ENCODE measurements at places on chromosomes 3 and 15.

- DNase-seq, result no peak
These were observed 413.0 kb upstream of the RBMS3 start for GRCh38 chr3:28867836-28868235.

- no peak for DNase-seq
These were observed 25.7 kb upstream of the APH1B start for GRCh38 chr15:63251701-63252100.

GRCh38 chr15:68336516-68336915 is 59.0 kb downstream of the FEM1B start:
- no peak for DNase-seq

DNA sequence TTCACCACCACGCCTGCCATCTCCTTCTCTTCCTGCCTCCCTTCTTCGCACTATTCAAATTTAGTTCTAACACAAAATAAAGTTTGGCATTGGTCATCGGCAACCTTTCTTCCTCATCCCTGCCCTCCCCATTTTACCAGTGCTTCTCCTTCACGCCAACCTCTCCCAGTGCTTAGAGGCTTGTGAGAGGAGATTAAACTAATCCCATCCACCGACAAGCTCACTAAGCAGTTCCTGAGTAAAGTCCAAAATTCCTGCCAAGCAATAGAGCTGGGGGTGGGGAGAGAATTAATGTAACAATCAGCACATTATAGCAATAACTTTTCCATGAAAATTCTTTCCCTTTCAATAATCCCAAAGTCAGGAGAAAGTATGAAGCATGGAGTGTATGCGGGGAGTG is 157.4 kb upstream of the GMNC start:
- DNase-seq, result no peak
